ENCODE measurements at places on chromosomes 3 and 15.

DNA sequence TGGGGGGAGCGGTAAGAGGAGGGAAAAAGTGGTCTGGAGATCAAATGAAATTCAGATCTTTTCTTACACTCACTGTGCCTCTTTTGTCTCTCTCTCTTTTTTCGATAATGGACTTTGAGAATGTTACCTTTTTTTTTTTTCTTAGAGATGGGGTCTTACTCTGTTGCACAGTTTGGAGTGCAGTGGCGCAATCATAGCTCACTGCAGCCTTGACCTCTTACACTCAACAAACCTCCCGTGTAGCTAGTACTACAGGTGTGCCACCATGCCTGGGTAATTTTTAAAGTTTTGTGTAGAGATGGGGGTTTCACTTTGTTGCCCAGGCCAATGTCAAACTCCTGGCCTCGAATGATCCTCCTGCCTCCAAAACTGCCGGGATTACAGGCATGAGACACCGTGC is 15.6 kb downstream of the ABHD5 start:
- DNase-seq, result no peak

DNA sequence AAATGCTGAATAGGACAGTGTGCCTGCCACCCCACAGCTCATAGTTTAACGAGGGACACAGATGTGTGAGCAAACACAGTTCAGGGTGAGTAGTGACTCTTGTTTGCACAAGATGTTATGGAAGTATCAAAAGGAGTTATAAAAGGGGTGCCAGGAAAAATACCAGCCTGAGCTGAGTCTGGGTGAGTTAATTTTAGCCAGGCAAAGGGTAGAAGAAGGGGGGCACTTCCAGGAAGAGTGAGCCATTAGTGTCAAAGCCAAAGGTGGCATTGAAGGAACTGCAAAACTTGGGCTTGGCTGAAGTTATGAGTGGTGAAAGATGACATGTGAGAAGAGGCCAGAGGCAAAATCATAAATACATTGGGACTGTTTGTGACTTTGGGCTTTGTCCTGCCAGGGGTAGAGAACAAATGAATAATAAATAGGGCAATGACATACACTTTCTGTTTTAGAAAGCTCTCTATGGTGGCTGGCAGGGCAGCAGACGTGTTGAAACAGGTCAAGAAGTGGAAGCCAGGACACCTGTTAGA is 1.9 kb upstream of the SPPL2A start:
- no peak for DNase-seq

GRCh38 chr3:78495301-78495700 is 1272.5 kb downstream of the ROBO1 start:
- DNase-seq, result no peak

- peak; percentile 27 for DNase-seq
Measured at GRCh38 chr15:75606711-75607699, 18.5 kb downstream of the SNUPN start.

DNA sequence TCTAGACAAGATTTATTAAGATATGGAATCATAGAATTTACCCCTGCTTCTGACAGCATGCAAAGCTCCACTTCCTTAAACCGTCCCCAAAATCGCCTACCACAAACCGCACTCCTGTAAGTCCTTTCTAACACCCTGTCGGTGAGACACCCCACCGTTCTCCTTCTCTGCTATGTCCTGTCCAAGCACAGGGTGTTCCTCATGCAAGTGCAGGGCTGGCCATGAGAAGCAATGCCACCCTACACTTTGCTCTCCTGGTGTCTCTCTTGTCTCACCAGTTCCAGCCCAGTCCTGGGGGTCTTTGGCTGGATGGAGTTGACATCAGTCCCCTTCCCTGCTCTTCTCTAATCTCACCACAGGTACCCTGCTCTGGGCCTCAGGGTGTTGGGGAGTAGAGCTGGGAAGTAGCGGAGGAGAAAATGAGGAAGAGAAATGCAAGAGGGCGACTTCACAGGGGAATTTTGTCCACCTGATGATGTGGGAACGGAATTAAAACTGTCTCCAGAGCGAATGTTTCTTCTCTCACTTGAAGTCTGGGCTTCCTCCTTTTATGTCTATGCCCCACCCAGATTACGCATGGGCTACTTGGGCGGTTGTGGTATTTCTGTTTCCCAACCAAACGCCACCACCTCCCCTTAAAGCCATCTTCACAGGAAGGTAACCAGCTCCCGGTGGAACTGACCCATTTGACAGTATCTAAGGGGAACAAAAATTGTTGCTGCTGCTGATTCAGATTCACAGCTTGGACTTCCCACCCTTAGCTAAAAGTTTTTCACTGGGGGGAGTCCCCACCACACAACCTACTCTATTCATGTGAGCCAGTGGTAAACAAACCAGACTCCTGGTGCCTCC is 49.9 kb downstream of the CASR start:
- DNase-seq, result no peak

DNA sequence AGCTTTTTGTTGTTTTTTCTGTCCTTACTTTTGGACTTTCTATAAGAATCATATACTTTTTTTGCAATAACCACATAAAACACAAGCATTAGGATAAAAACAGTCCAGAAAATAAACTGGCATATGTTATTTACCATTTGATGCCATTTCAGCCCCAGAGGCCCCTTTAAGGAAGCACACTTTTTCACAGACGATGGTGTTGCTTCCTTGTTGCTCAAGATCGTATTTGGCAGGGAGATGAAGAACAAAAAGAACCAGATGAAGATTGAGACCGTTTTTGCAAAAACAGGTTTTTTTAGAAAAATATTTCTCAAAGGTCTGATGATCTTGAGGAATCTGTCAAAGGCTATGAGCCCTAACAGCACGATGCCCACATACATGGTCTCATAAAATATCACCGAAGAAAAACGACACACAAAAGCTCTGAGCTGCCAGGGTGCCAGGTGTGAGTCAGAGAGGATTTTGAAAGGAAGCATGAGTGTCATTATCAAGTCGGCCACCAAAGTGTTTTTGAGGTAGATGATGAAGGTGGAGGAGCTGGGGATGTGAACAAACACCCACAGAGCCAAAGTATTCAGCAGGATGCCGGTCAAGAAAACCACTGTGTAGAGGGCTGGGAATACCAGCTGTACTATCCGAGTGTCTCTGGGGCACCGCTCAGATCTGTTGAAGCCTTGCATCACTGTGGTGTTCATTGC is 902 bp downstream of the P2RY13 start:
- no peak for DNase-seq

- DNase-seq, result no peak
Measured at GRCh38 chr3:69747511-69748258, 8.4 kb downstream of the MITF start.

DNA sequence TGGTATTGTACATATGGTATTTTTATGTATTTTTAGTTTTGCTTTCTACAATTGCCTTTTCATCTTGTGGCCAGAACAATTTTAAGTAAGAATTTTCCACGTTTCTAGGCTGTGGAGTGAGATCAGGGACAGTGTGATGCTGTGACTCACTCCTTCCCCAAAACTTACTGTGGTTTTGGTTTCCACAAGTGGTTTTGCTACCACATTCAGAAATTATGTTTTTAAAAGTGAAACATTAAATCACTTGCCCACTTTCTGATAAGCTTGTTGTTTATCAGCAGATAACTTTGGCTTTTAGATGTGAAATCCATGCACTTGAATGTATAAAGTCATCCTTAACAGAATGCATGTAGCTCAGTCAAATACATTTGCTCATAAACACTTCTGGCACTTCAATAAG is 192.2 kb upstream of the THRB start:
- no peak for DNase-seq

GRCh38 chr3:55013145-55013925 is 85.5 kb upstream of the LRTM1 start:
- no peak for DNase-seq

DNA sequence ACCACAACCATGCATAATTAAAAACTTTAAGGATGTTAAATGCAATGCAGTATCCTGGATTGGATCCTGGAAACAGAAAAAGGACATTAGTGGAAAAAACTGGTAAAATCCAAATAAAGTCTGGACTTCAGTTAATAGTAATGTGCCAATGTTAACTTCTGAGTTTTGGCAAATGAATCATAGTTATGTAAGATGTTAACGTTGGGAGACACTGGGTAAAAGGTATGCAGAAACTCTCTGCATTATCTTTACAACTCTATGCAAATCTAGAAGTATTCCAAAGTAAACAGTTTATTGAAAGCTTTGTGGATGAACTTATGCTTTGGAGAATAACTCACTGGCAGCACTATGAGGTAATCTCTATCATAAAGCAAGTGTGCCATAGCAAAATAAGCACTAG is 357.4 kb downstream of the RORA start:
- no peak for DNase-seq

DNA sequence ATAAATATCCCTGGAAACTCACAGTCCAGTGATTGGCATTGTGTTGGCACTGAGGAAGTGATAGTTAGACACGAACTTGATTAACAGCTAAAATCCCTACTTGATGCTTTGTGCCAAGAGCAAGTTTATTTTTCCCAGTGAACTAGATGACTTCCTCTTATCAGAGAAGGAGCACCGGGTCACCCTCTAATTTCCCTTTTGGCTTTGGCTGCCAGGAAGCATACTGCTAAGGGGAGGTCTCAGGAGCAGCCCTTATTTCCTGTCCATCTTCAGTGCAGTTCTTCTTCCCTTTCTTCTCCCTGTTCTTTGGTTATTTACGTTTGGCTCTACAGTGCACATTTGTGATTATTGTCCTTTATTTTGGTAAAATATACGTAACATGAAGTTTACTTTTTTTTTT is 13.0 kb downstream of the FBLN2 start:
- no peak for DNase-seq

- DNase-seq, result peak; percentile 79
Measured at GRCh38 chr3:184335661-184336546, 1.5 kb upstream of the FAM131A start.

- DNase-seq, result no peak
Measured at GRCh38 chr3:16932877-16933276, 48.1 kb downstream of the PLCL2 start.

DNA sequence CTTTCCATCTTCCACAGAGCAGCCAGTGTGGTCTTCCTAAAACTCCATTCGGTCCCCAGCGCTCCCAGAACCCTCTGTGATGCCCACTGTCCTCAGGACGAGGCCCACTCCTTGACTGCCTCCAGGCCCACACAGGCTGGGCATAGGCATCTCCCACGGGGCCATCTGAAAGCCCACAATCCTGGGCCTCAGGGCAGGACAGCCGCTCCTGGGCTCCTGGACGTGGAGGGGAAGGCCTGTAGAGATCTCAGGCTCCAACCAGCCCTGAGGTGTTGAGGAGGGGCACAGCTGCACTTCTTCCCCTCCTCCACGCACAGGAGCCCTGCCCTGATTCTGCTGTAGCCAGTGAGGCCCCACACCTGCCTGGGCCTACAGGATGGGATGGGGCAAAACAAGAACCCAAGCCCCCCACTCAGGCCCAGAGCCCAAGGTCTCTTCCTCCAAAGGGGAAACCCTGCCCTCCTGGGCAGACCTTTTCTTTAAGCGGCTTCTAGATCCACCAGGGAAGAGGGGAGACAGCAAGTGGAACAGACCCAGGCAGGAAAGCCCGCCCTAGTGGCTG is 25.9 kb downstream of the SHISA5 start:
- DNase-seq, result no peak

DNA sequence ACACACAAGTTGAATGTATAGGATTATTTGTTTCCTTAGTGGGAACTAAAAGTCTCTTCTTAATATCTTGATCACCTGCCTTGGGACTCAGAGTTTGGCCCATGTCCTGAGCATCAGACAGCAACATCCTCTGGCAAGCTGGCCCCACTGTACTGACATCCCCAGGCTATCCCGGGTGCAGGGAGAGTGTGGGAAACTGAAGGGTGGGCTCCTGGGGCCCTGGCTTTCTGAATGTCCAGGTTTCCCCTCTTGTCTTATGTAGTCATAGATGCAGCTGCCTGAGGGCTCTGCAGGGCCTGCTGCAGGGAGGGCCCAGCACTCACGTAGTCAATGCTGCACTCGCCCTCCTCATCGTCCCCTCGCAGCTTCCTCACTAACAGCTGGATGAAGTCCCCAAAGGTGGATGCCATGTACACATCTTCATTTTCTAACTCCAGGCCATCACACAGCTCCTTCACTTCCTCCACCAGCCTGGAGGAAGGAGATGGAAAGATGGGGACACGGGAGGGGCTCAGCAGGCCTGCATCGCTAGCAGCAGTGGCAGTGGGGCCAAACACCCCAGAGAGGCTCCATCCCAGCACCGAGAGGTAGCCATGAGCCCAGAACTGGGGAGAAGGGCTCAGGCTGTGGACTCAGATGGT is 42.8 kb downstream of the ALDH1L1 start:
- DNase-seq, result no peak

DNA sequence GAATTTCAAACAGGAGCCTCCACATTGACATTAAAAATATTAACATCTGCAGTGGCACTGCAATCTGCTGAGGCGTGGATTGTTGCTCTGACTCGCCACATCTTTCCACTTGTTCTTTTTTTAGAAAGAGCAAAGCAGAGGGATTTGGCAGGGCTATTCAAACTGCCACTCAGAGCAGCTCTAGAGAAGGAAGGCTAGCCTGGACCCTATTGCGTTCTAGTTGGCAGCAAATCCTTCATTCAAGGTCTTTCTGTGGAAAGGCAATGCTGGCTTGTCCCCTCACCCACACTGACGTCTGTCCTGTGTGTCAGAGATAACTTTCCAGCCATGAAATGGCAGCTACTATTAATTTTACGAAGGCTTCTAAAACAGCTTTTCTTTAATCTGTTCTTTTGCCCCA is 483.2 kb upstream of the SGO1 start:
- no peak for DNase-seq

GRCh38 chr3:125278155-125278554 is 65.6 kb upstream of the SLC12A8 start:
- DNase-seq, result no peak

DNA sequence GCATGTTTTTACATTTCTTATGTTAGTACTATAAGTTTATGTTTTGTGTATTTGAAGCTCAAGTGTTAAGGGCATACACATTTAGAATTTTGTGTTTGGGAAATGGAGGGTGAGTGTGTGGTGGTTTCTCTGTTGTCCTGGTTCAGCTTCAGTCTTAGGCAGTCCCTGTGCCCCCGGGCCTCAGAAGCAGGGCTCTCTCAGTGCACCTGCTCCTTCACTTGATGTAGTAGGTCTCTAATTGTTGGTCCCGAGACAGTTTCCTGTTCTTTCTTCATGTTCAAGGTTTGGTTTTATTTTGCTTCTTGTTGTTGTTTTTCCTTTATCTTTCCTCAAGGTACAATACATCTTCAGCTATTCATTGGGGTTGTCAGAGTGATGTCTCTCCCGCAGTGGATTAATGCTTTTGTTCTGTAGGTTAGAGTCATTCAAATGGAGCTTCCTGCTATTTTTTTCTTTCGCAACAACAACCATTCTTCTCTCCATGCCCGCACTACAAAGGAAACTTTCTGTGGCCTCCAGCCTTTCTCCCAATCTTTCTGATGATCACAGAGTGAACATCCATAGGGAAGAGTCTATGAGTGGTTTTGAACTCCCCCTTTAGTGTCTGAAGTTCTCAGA is 177.8 kb upstream of the GOLGA6L4 start:
- no peak for DNase-seq
